ENCODE measurements at places on chromosomes 2 and 18.

GRCh38 chr2:24123922-24124580 lies 782 bp downstream of the FAM228B start:
- no peak for DNase-seq

GRCh38 chr2:235734688-235735231 lies 240.9 kb downstream of the AGAP1 start:
- no peak for DNase-seq

- DNase-seq: no peak
Measured at GRCh38 chr18:78505851-78506461, 473.7 kb upstream of the SALL3 start.

GRCh38 chr18:148841-149240 lies 9.5 kb upstream of the USP14 start:
- no peak for DNase-seq

DNA sequence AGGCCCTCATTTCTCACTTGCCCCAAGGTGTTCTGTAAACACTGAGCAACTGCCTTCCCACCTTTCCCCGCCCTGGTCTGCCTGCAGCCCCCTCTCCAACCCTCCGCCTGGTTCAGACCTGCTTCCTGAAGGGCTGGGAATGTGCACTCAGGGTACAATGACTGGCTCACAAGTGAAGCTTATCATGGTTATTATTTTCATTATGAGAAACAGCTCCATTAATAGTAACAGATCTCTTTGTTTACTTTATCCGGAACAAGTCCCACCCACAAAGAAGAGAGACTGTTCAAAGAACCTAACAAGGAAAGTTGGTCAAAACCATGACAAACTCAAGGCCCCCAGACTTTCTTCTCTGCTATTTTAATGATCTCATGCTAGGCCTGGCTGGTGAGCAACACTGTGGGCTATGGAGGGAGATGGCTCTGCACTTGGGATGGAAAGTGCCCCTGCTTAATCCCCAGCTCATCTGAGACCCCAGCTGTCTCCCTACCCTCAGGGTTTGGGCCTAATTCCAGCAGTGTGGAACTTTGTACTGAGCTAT lies 36.7 kb downstream of the ARHGAP25 start:
- DNase-seq: peak; percentile 1

- no peak for DNase-seq
Measured at GRCh38 chr2:200525066-200525465, 941 bp upstream of the SGO2 start.

DNA sequence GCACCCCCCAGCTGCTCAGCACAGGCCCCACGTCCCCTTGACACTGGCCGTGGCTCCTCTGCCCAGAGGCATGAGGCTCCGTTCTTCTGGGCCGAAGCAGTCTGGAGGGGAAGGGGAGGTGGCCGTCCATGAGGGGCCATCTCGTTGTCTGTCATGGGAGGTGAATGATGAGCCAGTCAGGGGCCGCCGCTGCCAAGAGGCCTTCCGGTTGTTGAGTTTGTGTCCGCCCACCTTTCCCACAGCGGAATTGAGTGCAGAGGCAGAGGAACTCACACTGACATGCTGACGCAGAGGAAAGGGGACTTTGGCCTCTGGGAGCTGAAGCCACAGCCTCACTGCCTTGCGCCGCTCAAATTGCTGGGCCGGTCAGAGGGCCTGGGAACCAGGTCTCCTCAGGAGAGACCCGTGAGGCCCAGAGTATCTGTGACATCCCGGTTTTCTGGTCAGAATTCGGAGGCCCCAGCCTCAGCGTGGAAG lies 268.4 kb downstream of the ATAD2B start:
- DNase-seq: no peak
